ENCODE measurements at places on chromosomes 6 and 20.
A peak's percentile ranks its signal among the peaks of the same experiment; 100 is the strongest.

DNA sequence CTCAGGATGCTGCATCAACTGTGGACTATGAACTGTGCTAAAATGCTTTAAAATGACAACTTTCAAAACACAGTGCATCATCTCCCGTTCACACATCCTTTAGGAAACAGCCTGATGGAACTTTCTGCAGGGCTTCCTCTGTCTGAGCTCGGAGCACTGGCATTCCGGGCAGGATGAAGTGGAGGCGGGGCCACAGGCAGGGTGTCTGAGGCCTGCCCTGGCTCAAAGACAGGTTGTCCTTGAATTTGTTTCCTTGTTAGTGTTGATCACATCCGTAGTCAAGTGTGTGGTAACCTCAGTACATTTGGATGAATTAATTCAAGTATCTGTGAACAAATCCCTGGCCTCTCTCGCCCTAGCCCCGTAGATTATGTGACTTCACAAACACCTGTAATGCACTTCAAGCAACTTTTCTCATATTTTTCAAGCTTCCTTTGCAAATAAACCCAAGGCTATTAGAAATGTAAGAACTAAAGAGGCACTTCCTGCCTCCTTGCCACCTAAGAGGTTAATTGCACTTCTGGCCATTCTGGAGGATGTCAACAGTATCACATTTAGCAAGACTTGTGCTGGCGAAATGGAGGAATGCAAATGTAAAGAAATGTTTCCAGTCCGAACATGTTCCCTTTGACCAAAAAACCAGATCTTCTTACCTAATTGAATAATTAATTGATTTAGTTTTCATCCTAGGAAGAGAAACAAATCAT lies 3.1 kb downstream of the CD93 start:
- DNase-seq = no peak

GRCh38 chr20:4071178-4071693 lies 55.9 kb upstream of the RNF24 start:
- no peak for DNase-seq

DNA sequence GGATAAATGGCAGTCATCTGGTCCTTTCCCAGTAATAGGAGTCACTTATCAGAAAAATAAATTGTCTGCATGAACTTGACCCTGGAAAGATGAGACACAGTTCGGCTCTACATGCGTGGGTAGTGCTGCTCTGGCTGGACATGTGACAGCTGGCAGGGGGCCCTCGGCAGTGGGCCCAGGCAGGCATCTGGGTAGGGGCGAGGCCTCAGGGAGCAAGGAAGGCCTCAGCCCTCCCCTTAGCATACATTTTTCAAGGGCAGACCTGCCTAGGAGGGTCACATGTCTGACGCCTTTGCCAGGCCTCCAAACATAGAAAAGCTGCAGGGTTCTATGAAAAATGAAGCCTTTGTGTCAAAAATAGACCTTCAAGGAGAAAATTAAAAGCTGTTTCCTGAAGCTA lies 12.8 kb upstream of the ILRUN start:
- DNase-seq = peak; percentile 9

DNA sequence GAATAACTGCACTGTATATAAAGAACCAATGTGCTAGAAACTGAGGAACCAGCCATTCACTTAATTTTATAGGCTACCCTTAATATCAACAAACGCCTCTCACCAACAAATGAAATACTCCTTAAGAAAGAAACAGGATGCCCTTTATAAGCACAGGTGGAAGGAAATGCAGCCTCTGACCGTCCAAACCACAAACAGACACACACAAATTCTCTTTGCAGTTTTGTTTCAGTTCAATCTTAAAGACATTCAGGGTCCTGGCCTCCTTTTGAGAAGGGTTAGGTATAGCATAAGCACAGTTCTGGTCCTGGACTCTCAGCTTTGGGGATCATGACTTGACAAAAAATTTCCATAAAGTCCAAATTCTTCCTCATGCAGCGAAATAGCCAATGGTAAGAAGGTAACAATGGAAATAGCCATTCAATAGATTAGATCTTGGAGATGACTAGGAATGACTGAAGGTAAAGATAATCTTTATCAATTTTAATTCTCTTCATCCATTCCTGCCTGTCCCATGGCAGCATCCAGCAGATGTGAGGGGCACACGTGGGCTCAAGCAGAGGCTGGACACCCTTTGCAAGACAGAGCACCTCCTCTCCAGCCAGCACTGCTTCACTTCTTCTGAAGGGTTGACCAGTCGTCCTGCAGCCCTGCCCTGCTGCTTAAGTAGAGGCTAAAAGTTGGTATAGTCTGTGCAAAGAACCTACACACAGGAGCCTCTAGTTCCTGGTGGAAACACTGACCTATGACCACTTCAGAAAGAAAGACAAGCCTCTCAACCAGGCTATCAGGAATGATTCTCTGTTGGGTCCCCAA lies 123.9 kb downstream of the CD83 start:
- DNase-seq = no peak

- DNase-seq = no peak
Observed at GRCh38 chr20:22928679-22929078, 106.4 kb upstream of the SSTR4 start.

GRCh38 chr6:159305804-159306537 lies 136.8 kb downstream of the FNDC1 start:
- no peak for DNase-seq

DNA sequence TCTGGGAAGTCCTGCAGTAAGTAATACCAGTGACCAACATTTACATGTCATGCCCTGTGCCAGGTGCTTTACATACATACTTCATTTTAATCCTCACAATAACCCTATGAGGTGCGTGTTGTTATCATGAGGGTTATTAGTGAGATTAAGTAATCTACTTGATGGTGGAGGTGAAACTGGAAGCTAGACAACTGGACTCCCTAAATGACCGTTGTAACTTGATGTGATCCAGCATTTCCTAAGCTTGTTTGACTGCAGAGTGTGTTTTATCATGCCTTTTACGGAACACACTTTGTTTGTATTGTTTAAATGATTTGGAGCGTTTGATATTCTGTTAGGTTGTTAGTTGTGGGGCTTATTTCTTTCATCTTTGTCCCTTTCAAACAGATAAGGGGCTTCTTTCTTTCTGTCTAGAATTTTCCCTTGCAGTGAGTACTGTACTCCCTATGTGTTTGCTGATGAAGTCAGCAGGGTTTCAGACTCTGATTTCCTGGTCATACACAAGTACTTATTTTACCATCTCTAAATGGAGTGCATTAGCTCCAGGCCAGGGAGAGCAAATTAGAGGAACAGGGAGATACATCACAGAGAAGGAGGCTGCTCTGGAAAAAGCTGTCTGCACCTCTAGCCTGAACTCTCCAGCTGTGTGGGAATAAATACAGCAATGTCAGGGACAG lies 29.7 kb downstream of the CHMP4B start:
- no peak for DNase-seq

DNA sequence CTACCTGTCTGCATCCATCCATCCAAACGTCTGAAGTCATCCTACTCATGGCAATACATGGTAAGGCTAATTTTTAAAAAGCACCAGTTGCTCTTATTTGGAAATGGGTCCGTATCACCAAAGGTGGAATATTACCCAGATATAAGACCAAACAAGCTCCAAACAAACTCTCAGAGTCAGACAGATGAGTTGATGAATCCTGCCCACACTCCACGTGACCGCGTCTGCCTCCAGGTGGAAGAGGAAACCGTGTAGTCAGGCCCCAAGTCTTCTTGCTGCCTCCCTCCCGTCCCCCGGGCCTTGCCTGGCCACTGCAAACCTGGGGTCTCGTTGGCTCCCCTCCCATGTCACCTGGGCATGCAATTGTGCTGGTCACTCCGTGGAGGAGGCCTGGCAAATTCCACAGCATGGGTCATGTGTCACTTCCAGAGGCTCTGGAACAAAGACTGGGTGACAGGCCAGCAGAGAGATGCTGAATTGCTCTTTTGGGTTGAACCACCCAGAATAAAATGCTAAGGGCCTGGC lies 31.8 kb downstream of the CTCFL start:
- no peak for DNase-seq

DNA sequence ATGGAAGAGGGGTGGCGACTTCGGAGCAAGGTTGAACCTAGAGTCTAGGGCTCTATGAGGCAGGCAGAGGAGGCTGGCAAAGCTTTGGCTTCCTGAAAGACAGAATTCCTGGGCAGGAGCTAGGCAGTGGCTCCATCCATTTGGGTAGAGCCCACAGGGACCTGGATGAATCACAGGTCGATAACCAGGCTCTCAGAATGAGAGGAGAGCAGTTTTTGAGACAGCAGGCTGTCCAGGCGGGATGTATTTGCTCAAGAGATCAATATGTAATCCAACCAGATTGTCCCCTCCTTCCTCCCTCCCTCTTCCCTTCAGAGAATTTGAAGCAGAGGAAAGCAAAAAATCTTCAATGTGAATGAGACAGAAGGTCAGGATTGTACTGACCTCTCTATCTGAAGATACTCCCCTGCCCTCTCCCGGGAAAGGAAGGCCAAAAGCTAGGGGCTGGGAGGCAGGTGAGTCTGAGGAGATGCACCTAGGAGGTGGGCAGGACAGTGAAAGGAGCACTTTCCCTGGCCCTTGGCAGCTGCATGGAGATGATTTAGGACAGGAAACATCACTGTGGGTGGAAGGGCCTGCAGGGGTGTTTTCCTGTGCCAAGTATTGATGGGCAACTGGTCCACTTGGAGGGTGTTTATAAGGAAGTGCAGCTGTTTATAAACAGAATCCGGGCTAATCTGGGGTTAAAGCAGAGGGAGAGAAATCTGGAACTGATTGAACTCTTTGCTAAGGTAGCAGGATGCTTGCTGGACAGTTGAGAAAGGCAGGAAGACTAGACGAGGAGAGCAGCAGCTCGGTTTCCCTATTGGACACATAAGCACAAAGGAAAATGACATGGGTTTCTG lies 212.4 kb upstream of the LRFN2 start:
- DNase-seq = no peak

GRCh38 chr6:159700970-159701369 lies 7.9 kb upstream of the SOD2 start:
- DNase-seq = no peak

DNA sequence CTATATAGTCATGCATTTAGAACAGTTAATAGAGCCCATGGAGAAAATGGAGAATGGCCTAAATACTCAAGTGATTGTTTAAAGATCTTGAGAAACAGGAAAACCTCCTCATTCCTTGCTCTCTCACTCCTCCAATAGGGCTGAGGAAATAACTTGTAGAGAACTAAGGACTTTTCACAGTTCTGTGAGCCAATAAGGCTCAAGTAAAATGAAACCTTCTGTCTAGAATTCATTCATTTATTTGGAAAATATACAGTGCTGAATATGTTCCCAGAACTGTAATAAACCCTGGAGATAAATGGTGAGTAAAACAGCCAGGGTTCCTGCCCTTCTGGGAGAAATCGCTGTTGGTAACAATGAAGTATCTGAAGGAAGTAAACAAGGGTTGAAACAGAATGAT lies 35.3 kb downstream of the ELOVL2 start:
- DNase-seq = no peak

GRCh38 chr6:128655978-128656498 lies 135.6 kb upstream of the PTPRK start:
- no peak for DNase-seq

DNA sequence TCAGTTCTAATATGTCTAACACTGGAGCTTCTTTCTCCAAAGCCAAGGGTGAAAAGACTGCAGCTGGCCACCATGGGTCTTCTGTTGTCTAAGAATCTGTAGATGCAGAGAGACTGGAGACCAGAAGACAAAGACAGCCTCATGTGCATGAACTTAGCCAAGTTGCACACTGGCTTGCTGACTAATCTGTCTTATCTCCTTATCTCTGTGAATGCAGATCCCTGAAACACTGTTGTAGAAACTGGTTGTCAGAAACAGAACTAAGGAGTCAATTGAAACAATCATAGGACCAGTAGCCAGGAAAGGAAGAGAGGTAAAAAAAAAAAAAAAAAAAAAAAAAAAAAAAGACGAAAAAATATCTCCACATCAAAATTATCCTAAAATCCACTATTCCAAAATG lies 109.7 kb downstream of the BFSP1 start:
- DNase-seq = no peak

- no peak for DNase-seq
Observed at GRCh38 chr6:135030532-135031178, 24.0 kb downstream of the HBS1L start.

DNA sequence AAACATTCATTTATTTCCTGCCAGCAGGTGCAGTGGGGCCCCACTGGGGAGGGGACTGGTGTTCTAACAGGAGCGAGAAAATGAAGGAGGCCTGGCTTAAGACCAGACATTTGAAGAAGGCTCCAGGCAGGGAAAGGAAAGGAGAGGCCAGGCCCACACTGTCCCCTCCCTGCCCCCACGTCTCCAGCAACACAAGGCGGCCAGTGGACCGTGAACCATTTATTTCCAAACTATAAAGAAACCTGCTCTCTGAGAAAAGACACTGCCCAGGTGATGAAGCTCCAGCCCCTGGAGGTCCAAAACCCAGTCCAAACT lies 41.4 kb upstream of the CDH22 start:
- no peak for DNase-seq

Measured in left renal cortex interstitium (tissue), 4 donors.